Right renal cortex interstitium (tissue), 3 donors: ENCODE measurements at places on chromosomes 16 and 17.

- no peak for DNase-seq
These were observed 2.6 kb downstream of the SHBG start for GRCh38 chr17:7632492-7632894.

- DNase-seq: no peak
These were observed 1.2 kb downstream of the OR1F1 start for GRCh38 chr16:3188925-3189825.

GRCh38 chr17:77512062-77512946, 371.5 kb downstream of the SEC14L1 start:
- no peak for DNase-seq

DNA sequence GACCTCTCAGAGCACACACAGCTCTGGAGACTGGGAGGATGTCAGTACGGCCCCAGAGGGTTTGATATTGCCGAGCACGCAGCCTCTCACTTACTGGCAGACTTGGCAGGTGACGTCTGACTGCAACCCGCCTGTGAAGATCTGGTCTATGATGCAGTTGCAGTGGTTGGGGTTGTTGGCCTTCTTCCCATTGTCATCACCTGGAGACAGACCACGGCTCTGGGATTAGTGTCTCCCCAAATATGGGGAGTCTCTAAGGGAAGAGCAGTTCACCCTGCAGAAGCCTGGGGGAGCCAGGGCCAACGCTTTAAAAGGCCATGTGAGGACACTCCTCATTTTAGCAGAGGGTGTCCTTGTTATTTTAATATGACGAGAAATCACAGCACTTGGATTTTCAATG, 30.1 kb downstream of the USP22 start:
- no peak for DNase-seq

DNA sequence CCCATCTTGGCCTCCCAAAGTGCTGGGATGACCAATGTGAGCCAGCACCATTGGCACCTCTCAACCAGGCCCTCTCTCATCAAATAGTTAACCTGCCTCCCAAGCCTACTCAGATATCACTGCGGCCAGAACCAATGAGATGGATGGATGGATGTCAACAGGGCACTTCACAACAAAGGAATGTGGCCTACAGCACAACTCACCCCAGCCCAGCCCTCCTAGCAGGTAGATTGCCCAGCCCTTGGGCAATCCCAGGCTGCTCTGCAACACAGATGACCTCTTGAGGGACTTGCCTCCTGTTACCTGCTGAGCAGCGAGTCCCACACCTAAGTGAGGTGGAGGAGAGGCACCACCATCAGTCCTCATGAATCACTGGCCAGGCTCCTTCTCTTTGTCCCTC, 22.6 kb upstream of the KIFC3 start:
- no peak for DNase-seq

DNA sequence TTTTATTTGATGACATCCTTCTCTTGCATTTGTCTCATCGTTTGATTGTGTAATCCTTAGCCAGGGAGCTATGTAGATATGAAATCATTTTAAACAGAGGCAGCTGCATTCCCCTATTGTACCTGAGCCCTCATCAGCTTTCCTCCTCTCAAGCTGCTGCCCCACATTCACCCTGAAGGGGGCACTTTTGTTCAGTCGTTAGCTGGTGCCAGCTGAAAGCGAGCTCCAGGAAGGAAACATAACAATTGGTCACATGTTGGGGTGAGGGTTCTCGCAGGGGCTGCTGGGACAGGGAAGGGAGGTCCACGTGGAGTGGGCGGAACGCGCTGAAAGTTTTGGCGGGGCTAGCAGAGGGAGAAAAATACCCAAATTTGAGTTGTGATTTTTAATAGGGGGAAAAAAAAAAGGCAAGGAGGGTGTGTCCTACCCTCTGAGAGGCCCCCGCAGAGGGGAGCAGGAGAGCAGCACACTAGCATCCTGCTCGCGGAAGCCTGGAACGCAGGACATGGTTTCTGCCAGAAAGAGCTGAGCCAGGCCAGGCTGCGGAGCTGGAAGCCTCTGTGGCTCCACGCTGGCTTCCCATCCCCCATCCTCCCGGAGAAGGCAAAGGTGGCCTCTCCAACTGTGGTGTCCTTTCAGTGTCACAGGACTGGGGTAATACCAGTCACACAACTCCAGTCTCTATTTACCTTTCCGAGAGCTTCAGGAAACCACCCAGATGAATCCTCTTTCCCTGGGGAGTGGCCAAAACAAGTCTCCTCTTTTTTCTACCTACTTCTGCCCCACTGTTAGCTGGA, 8.5 kb upstream of the MSL1 start:
- DNase-seq: peak; percentile 91

DNA sequence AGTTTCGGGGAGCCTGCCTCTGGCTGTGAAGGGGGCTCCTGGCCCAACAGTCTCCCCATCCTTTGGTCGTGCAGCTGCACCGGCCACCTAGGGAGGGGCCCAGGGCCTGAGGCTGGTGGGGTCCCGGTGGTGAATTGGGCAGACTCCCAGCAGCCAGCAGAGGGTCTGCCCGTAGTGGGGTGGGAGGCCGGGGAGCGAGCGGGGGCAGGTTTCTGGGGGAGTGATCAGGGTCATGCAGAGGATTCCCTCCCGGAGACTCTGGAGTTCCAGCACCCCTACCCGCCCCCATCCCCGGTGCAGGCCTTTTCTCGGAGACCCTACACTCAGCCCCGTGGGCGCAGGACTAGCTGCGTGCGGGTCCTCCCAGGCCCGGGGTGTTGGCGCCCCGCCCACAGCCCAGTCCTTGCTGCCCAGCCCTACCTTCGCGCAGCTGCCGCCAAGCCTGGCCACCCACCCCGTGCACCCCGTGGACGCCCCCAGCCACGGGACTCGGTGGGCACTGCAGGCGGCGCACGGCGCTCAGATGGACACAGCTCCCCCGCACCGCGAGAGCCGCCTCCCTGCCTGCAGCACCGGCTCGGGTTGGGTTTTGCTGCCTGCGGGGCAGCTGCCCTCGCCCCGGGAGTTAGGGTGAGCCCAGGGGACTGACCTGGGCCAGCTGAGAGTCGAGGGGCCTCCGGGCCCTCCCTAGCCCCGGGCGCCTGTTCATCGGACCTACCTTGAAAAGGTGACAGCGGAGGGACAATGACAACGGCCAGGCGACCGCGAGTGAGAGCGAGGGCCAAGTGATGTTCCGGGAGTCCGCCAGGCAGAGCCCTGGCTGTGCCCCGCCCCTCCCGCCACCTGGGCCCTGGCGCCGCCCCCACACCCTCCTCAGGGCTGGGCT, at the start of gene GNG13:
Gene GNG13 (minus strand): TSS at position 787 of the 886 bp plus-strand sequence. CDS start 1,657 bp downstream, outside the sequence.
- no peak for DNase-seq

DNA sequence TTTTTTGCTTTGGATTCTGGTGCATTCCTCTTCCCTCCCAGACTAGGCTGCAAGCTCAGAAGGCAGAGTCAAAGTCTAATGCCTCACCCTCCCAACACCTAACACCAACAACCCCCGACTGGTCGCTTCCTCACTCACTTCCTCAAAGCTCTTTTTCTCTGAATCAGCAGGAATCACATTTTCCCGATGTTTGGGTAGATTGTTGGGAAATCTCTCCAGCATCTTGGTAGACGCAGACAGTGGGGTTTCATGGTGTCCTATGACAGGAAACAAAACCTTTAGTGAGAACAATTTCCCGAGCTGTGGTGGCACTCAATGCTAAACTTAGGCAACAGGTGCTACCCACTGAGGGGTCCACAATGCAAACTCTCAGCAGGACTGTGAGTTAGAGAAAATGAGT, 39.9 kb upstream of the ICAM2 start:
- DNase-seq: no peak

- no peak for DNase-seq
These were observed 109.0 kb upstream of the CACNG5 start for GRCh38 chr17:66725956-66726355.

DNA sequence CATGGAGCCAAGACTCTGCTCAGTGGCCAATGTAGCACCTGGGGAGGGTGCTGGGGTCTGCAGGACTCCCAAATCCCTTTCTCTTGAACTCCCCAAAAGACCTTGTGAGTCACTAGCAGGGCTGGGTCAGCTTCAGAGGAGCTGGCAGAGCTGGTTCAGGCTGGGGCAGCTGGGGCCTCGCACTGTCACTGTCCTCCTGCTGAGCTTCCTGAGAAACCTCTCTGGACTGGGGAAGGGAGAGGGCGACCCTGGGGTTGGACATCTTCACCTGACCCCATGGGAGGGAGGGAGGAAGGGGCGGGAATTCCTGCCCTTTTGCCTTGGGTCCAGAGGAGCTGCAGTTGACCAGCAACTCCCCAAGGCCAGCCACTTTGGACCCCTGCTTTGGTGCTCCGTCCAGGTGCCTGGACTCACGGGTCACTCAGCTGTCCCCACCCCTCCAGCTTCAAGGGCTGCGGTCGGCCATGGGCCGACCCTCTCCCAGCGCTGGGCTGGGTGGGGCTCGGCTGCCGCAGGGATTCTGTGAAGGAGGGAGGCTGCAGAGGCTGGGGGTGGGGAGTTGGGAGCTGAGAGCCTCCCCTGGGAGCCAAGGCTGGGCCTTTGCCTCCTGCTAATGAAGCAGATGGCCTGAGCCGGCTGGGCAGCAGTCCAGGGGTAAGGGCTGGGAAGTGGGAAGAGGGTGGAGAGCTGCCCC, 9.2 kb downstream of the FMNL1 start:
- DNase-seq: no peak

DNA sequence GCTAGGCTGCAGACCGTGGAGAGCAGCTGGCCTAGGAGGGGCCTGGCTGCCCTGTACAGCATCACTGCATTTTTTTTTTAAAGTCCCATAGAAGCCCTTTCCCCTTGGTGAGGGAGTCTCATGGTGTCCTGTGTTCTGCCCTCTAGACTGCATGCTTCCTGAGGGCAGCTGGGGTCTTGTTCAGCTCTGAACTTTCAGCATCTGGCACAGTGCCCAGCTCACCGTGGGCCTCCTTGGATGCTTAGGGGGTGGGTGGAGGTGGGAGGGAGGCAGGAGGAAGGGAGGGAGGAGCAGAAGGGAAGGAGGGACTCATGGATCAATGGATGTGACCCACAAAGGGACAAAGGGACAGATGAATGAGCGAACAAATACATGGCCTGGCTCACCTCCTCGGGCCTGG, 63.4 kb upstream of the TMEM97 start:
- DNase-seq: no peak

- DNase-seq: no peak
These were observed 458.8 kb upstream of the HSBP1 start for GRCh38 chr16:83348991-83349390.

- no peak for DNase-seq
These were observed 30.4 kb upstream of the GFOD2 start for GRCh38 chr16:67749436-67750078.

GRCh38 chr16:73883841-73884240, 412.8 kb upstream of the PSMD7 start:
- DNase-seq: no peak

DNA sequence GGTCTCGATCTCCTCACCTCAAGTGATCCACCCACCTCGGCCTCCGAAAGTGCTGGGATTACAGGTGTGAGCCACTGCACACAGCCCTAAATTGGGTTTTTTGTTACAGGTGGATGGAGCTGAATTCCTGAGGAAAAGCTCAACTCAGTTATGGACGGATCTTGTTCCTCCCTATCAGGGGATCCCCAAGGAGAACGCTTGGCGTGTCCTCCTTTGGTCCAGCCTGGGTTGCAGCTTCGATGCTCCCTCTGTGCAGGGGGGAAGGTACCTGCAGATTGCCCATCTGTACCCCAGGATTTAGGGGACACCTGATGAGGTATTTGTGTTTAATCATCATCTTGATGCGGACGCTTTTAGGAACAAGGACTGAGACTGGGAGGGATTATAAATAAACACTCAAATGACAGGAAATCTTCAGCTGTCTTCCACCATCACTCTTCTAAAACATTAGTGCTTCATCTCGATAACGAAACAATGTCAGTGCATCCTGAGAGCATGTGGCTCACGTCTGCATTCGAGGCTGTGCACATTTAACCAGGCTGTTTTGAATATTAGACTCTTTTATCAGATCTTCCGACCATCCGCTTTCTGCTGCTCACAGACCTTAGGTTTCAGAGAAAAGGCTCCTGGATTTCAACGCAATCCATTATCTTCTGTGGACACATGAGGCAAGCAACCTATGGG, 18.2 kb upstream of the MEIOB start:
- no peak for DNase-seq

- DNase-seq: no peak
These were observed 24.9 kb downstream of the SBK1 start for GRCh38 chr16:28317040-28317880.

- no peak for DNase-seq
These were observed 14.4 kb downstream of the SDR42E1 start for GRCh38 chr16:81996664-81997509.

DNA sequence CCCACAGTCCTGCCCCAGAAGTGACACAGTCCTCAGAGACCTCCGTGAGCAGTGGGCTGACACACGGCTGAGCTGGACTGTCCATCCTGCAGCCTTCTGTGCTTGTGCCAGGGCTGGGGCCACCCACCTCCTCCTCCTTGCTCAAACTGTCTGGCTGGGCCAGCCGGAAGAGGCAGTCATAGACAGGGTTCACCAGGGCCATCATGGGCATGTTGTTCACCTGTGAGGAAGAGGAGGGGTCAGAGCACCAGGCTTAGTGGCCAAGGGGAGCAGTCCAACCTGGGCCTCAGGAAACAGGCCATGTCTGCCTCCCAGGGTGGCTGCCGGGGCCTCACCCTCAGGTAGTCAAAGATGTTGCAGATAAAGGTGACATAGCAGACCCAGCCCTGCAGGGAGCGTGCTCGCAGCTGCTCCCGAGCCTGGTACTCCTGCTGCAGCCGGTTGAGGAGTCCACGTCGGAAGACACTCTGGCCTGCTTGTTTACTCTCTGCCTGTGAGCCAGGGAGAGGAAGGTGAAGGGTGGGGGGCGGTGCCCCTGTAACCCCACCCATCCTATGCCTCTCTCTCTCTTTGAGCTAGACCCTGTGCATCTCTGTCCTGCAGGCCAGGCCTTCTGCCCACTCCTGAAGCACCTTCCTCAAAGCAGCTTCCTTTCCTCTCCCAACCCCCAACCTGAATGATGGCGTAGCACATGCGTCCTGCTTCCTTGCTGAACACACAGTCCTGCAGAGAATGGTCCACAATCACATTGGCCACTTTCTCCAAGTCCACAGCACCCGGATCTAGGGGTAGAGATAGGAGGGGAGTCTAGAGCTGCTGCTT, 3.4 kb downstream of the MIF4GD start:
- DNase-seq: no peak

DNA sequence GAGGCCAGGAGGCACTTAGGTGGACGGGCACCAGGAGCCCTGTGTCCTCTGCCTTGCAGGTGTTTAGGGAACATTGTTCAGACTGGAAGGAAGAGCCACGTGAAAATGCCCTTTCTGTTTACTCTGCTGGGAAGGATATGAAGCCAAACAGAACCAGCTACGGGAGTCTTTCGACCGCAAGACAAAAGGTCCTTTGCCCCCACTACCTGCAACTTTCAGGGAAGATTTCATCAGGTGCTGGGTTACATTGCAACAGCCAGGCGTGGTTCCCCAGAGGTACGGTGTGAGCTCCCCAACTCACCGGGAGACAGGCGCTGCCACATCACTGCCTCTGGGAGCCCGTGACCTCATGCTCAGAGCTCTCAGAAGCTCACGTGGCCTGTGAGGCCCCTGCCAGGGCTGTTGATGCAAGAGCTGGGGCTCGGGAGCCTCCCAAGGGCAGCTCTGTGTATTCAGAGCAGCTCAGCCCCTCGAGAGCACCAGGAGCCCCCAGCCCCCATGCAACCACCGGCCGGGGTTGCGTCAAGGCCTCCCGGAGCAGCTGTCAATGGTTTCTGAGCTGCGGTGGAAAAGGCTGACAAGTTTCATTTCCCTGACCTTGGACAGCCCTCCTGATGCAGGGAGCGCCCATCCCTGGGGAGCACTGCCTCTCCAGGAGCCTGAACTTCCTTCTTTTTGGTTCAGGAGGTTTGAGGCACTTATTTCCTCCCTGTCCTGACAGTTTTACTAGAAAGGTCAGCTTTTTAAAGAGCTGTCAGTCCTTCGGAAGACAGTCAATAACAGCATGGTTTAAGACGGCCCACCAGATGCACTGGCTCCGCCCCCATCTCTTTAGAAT, 42.1 kb downstream of the TBC1D16 start:
- no peak for DNase-seq
